Kidney (tissue), 22 donors: ENCODE measurements at places on chromosomes 7 and 10.

- peak; percentile 67 for DNase-seq
These were observed at the start of gene DKK1 for GRCh38 chr10:52313933-52314821. TSS of gene DKK1 (plus strand) at chr10:52314281. CDS start at chr10:52314435, 154 bp downstream.

DNA sequence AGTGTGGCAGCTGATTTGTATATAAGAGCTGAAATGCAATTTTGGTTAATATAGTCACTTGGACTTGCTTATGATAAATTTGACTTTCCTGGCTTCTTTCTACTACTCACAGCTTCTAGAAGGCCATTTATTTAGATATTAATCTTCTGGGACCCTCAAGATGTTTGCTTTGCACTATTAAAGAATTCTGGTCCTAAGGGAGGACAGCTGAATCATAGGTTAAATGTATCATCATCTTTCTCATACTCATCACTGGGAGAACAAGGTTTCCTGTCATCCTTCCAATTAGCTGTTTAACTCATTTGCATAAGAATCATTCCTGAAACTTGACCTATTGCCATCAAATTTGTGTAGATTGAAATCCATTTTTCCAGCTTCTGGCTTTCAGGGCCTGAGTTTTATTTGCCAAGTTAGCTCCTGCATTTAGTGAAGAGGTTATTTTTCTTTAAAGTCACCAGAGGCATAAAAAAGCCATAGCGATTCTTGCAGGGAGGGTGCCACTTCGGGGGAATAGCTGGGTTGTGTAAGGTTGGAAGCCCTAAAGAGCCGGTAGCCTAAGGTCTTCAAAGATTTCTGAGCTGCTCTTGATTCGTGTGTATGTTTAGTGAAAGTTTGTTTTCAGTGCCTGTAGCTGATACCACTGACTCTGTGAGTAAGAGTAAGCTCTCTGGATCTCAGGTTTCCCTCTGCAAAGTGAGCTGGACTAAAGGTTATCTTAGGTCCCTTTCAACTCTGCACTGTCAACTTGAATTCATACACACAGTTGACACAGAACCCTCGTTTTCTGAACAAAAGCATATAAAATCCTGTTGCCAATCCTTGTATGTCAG, 4.3 kb downstream of the MAP3K8 start:
- no peak for DNase-seq

- DNase-seq: no peak
These were observed 987.9 kb downstream of the KCNMA1 start for GRCh38 chr10:76649723-76650127.

DNA sequence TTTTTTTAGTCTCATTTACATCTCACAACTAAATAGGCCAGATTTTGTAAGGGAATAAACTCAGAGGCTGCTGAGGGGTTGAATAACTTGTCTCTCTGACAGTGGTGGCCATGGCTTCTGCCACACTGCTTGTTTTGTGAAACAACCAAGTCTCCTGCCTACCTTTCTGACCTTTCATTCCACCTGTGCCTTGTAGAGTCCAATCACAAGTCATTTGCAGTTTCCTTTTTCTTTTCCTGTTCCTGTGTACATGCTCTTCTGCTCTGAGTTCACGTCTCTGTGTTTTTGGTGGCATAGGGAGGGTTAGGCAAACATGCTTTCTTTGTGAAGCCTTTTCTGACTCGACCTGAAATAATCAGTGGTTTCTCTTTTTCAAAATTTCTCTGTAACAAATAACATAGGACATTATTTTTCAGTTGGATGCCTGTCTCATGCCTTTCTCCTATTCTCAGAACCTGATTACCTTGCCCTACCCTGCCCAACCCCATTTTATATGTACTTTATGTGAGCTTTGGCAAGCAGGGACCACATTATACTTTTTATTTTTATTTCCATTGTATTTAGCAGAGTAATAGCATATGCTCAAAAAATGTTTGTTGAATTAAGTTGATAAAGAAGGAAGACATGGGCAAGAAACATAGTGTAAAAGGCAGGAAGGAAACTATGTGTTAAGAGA, 81.7 kb downstream of the HDAC9 start:
- no peak for DNase-seq

DNA sequence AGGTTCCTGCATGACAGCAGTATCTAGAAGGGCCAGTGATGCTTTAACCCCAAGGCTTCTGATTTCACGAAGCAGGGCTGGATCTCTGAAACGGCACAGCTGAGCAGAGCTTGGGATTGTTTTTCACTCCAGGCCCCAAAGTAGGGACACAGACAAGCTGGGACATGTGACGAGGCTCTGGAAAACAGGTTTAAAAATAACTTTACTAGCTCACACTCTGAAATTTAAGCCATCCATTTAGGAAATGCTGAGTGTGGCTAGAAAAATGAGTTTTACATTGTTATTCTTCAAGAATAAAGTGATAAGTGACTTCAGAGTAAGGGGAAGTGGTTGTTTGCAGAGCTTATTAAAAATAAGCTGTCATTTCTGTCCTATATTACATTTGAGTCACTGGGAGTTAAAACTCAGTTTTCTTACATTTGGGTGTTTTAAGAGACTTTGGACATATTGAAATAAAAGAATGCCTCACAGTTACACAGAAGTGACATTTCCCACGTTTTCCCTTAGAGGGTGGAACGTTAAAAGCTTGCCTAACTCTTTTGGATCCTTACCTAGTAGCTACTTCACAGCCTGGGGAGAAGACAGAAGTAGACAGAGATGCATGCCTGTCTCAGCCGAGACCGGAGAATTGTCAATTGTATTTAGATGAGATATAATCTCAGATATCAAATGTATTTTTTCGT, 107.8 kb downstream of the GALNT17 start:
- peak; percentile 47 for DNase-seq

- DNase-seq: no peak
These were observed 43.4 kb upstream of the C1GALT1 start for GRCh38 chr7:7138897-7139296.

DNA sequence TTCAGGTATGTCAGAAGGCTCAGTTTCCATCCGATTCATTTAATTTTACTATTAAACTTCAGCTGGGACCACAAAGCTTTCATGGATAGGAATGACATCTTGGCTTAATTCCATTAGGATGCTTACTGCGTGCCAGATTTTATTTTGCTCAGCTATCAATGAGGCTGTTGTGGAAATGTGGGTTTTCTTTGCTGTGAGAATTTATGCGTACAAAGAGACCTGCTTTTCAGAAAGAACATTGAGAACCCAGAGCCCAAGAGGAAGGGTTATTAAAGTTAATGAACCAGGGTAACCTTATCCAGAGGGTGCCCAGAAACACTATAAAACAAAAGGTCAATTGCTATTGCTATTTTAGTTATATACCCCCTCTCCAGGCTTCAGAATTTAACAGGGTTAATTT, 98.3 kb downstream of the MKLN1 start:
- DNase-seq: no peak

- DNase-seq: no peak
These were observed 63.0 kb downstream of the HDAC9 start for GRCh38 chr7:18558503-18558902.

- DNase-seq: no peak
These were observed 3.2 kb upstream of the POLM start for GRCh38 chr7:44085546-44085945.

GRCh38 chr10:1372212-1372611, 316.0 kb downstream of the WDR37 start:
- DNase-seq: no peak

- no peak for DNase-seq
These were observed 33.7 kb downstream of the STAMBPL1 start for GRCh38 chr10:88913788-88914187.
